Activated naive CD8-positive, alpha-beta T cell treated with anti-CD3 and anti-CD28 coated beads, Interleukin-2, amount 50 U/mL, for 24 hours (primary cell): ENCODE measurements at places on chromosomes 2 and 18.

DNA sequence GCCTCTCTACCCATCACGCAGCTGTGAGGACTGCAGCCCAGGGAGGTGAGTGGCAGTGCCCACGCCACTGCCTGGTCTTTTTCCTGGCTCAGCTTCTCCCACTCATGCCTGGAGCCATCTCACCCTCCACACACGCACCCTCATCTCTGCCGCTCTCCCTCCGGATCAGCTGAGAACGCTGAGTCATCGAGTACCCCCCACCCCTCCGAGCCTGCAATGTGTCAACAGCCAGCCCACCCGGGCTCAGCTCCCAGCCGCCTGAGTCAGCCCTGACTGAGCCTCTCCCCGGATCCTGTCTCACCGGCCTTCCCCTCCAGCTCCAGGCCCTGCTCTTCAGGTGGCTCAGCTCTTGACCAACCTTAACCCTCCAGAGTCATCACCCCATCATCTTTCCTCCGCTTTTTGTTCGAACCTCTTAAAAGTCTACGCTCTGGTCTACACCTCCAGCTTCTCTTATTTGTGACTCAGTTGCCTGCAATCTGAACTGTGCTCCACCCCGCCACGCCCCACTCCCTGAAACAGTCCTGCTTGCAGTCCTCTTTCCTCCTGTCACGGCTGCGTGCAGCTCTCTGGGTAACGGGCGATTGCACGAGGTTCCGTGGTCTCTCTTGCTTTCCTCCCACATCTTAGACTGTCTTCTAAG is 94.4 kb upstream of the ASAP2 start:
- no peaks in the 10 kb centered on the region for H3K36me3 ChIP-seq
- no peak overlapping the region for H3K27ac ChIP-seq
- peaks cover 5% of the 10 kb centered on the region for H3K27me3 ChIP-seq
- H3K4me1 ChIP-seq, result no peaks in the 10 kb centered on the region

DNA sequence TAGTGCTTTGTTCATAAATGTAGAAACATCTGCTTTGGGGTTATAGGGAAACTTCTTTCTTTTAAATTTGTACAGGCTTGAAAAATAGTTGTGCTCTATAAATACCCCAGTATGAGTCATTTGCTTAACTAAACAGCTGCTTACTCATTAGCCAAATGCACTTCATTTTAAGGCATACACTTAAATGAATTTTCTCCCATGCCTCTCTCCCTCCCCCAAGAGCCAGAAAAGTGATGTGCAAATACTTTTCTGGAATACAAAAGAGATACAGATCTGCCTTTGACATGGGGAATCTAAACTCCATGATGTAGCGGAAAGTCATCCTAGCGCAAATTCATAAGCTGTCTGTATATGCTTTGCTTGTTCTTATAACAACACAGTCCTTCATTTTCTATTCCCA is 469.4 kb downstream of the DLGAP1 start:
- DNase-seq, result no peak
- H3K27me3 ChIP-seq, result no peaks in the 10 kb centered on the region
- no peak overlapping the region for H3K4me3 ChIP-seq
- no peaks in the 10 kb centered on the region for H3K36me3 ChIP-seq
- no peak overlapping the region for H3K27ac ChIP-seq

- H3K27me3 ChIP-seq, result peaks cover 1% of the 10 kb centered on the region
- peak overlapping the region; percentile 91 for H3K27ac ChIP-seq
- DNase-seq, result no peak
- peaks cover 4% of the 10 kb centered on the region for H3K36me3 ChIP-seq
- peak overlapping the region; percentile 95 for H3K4me3 ChIP-seq
These were observed 342 bp downstream of the CYB5A start for GRCh38 chr18:74291472-74291770.

GRCh38 chr2:201148434-201148990 is 32.5 kb downstream of the CFLAR start:
- no peaks in the 10 kb centered on the region for H3K27me3 ChIP-seq
- H3K4me1 ChIP-seq, result peaks cover 42% of the 10 kb centered on the region
- H3K27ac ChIP-seq, result peak overlapping the region; percentile 55
- no peak for DNase-seq
- no peak overlapping the region for H3K4me3 ChIP-seq

DNA sequence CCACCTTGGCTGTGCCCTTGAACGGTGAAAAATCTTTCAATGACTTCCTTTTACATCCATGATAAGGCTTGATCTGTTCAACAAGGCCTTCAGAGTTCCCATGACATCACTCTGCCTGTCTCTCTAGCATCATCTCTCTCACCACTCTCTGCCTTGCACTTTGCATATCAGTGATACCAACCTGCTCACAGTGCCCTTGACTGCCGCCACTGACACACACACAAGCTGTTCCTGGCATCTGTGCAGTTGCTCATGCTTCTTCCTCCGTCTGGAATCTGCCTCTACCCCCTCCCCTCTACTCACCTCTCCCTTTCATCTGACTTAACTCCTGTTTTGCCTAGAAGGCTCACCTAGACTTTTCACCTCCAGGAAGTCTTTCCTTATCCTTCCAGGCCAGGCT is 79.1 kb upstream of the SEC11C start:
- H3K36me3 ChIP-seq, result no peaks in the 10 kb centered on the region
- H3K4me3 ChIP-seq, result no peak overlapping the region
- no peaks in the 10 kb centered on the region for H3K4me1 ChIP-seq
- DNase-seq, result no peak
- H3K27ac ChIP-seq, result no peak overlapping the region

- no peak overlapping the region for H3K4me3 ChIP-seq
- no peak for DNase-seq
- H3K4me1 ChIP-seq, result peaks cover 81% of the 10 kb centered on the region
- no peak overlapping the region for H3K27ac ChIP-seq
- H3K36me3 ChIP-seq, result no peaks in the 10 kb centered on the region
These were observed 108.3 kb downstream of the HDAC4 start for GRCh38 chr2:239292531-239292930.

DNA sequence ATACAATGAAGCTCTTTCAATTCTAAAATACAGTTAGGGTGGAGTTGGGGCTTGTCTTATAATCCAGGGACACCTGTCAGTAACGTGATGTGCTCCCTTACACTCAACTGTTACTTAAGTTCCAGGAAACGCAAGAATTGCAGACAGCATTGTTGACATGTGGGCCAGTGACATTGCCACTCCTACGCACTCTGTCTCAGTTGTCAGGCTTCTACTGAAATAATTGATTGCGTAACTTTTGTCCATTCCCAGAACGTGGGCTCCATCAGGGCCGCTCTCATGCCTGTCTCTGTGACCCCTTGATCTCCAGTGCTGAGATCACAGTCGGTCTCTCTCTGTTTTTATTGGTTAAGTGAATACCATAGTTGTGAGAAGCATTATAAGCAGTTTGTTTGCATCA is 487.8 kb downstream of the GALR1 start:
- H3K27ac ChIP-seq, result no peak overlapping the region
- H3K4me1 ChIP-seq, result no peaks in the 10 kb centered on the region
- no peak overlapping the region for H3K4me3 ChIP-seq
- peaks cover 8% of the 10 kb centered on the region for H3K27me3 ChIP-seq
- DNase-seq, result no peak

GRCh38 chr2:191521608-191522208 is 156.2 kb upstream of the NABP1 start:
- peaks cover 5% of the 10 kb centered on the region for H3K27me3 ChIP-seq
- DNase-seq, result no peak
- H3K4me1 ChIP-seq, result no peaks in the 10 kb centered on the region
- H3K36me3 ChIP-seq, result no peaks in the 10 kb centered on the region
- H3K4me3 ChIP-seq, result no peak overlapping the region

- peaks cover 11% of the 10 kb centered on the region for H3K27me3 ChIP-seq
- H3K36me3 ChIP-seq, result no peaks in the 10 kb centered on the region
- no peak overlapping the region for H3K4me3 ChIP-seq
These were observed 114.1 kb upstream of the NDUFV2 start for GRCh38 chr18:8988260-8988871.

DNA sequence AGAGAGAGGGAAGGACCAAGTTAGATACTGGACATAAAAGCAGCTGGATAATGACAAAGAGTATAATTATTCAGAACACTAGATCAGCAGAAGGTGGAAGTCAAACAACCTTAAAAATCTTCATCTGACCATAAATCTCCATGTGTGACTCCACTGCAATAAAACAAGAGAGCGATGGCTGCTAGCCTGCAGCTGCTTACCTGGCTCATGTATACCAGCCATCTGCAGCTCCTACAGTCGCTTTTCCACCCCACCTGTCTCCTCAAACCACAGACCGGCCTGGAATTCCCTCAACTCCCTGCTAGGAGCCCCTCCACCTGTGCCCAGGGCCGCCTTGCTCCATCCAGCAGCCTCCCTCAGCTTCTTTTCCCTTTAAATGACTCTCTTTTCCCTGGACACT is 64.5 kb downstream of the SLC4A5 start:
- no peaks in the 10 kb centered on the region for H3K27me3 ChIP-seq
- no peak for DNase-seq
- no peaks in the 10 kb centered on the region for H3K36me3 ChIP-seq
- no peak overlapping the region for H3K4me3 ChIP-seq
- no peaks in the 10 kb centered on the region for H3K4me1 ChIP-seq

DNA sequence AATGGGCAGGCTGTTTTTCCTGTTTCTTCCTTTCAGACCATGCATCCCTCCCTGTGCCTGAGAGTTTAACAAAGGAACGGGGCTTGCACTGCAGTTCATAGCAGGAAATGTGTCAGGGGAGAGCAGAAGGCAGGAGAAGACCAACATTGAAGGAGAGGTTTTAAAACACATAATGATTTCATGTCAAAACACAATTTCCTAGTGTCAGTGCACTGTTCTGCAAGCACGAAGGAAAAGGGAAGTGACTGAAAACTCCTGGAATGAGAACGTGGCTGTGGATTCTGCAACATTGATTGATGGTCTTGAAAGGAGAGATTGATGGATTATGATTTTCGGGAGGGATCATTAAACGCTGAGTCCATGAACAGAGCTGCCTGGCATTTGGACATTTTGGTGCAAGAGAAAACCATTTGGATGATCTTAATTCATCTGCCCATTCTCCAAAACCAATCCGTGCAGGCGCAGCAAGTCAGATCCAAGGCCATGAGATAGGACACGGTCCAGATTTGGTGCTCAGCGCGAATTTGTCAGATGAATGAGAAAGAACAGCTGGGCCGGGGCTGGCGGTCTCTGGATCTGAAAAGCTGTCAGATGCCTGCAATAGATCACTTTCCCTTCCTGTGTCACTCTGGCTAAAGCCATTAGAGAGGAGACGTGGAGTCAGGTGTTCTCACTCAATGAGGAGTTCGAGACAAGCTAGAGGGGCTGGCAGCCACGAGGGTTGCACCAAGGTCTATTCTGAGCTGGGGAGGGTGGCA is 38.4 kb downstream of the C1QL2 start:
- H3K4me1 ChIP-seq, result no peaks in the 10 kb centered on the region
- H3K36me3 ChIP-seq, result no peaks in the 10 kb centered on the region
- H3K27ac ChIP-seq, result no peak overlapping the region
- no peaks in the 10 kb centered on the region for H3K27me3 ChIP-seq
- DNase-seq, result no peak
- H3K4me3 ChIP-seq, result no peak overlapping the region

DNA sequence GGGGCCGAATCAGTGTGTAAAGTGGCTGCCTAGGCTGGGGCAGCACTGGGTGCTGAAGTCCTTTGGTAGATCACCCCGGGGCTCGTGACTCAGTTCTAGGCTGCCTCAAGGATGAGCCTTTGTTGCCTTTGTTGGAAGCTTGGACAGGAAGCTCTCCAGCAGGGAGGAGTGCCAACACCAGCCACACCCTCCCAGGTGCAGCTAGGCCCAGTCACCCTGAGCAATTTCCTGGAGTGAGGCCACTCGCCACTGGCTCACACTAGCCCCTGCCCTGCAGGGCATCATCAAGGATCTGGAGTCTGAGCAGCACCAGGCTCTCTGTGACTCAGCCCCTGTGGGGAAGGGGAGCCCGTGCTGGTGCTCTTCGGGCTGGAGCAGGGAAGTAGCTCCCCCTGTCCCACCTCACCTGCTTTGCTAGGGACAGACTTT is 6.7 kb upstream of the SDC1 start:
- H3K4me3 ChIP-seq, result no peak overlapping the region
- H3K27ac ChIP-seq, result no peak overlapping the region
- no peaks in the 10 kb centered on the region for H3K4me1 ChIP-seq
- H3K36me3 ChIP-seq, result no peaks in the 10 kb centered on the region
- peaks cover 32% of the 10 kb centered on the region for H3K27me3 ChIP-seq
- DNase-seq, result no peak

DNA sequence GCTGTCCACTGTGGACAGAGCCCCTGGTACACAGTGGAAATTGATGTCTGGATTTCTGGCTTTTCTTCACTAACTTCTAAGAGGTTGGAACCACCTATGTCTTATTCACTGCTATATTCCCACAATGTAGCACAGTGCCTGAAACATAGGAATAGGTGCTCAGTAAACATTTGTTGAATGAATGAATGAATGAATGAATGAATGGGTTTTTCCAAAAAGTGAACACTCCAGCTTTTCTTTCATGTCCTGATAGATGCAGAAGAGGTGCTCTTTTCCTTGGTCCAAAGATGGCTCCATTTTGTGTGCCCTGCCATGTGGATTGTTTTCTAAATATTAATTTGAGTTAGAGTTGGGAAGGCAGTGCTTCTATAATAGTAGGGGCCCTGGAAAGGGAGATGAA is 124.1 kb downstream of the SP3 start:
- no peaks in the 10 kb centered on the region for H3K4me1 ChIP-seq
- H3K36me3 ChIP-seq, result no peaks in the 10 kb centered on the region
- H3K27me3 ChIP-seq, result peaks cover 15% of the 10 kb centered on the region
- no peak overlapping the region for H3K4me3 ChIP-seq
- no peak overlapping the region for H3K27ac ChIP-seq

- no peaks in the 10 kb centered on the region for H3K4me1 ChIP-seq
- no peaks in the 10 kb centered on the region for H3K36me3 ChIP-seq
- H3K4me3 ChIP-seq, result no peak overlapping the region
- no peak overlapping the region for H3K27ac ChIP-seq
- H3K27me3 ChIP-seq, result peaks cover 10% of the 10 kb centered on the region
These were observed 27.4 kb upstream of the RAPGEF4 start for GRCh38 chr2:172708247-172708646.

DNA sequence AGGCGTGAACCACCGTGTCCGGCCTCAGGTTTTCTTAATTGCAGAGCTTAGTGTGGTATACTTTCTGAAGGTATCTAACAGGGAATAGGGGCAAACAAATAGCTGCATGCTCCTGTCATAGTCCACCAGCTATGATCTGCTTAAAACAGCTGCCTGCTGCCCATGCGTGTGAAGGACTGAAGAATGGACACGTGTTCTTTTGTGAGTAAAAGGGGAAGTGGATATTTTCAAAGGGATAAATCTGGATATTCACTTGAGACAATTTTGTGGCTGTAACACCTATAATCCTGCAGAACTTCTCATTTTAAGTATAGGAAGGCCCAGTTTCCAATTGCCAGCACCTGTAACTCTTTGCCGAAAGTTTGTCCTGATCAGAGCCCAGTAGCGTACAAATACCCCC is 44.7 kb downstream of the TRPM8 start:
- H3K4me3 ChIP-seq, result no peak overlapping the region
- no peak overlapping the region for H3K27ac ChIP-seq
- no peak for DNase-seq
- peaks cover 4% of the 10 kb centered on the region for H3K4me1 ChIP-seq

- no peak overlapping the region for H3K27ac ChIP-seq
- H3K4me3 ChIP-seq, result no peak overlapping the region
- DNase-seq, result no peak
- no peaks in the 10 kb centered on the region for H3K4me1 ChIP-seq
These were observed 67.4 kb upstream of the HS6ST1 start for GRCh38 chr2:128386066-128386465.

GRCh38 chr2:194730266-194730665 is 926.8 kb upstream of the SLC39A10 start:
- no peaks in the 10 kb centered on the region for H3K27me3 ChIP-seq
- H3K4me1 ChIP-seq, result no peaks in the 10 kb centered on the region
- no peaks in the 10 kb centered on the region for H3K36me3 ChIP-seq
- H3K4me3 ChIP-seq, result no peak overlapping the region
- no peak for DNase-seq
